ENCODE measurements at places on chromosomes 6 and 20.

GRCh38 chr6:53758496-53758895 lies 36.3 kb upstream of the LRRC1 start:
- DNase-seq = no peak

- DNase-seq = no peak
Measured at GRCh38 chr6:157139054-157139708, 184.1 kb downstream of the TMEM242 start.

DNA sequence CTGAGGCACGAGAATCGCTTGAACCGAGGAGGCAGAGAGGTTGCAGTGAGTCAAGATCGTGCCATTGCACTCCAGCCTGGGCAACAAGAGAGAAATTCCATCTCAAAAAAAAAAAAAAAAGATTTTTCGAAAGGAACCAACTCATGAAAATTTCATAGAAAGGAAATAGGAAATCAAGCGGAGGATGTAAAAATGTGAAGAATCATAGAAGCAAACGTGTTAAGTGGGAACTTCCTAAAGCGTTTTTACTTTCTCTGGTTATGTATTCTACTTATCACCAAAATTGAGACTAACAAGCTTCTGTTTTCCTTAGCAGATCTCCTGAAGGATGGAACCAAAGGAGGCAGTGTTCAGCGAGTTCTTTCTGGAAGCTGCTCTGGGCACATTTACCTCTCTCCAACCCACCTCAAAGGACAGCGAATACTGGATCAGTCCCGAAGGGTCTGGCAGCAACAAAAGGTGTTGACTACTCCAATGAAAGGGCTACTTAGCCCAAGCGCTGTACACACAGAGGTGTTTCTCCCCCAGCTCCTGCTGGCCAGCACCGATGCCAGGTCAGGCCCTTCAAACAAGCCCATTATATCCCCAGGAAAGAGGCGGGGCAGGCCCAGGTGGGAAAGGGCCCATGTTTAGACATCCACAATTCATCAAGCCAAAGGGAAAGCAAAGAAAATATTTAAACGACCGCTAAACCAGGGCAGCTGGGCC lies 327.5 kb upstream of the JARID2 start:
- no peak for DNase-seq

- DNase-seq = no peak
Measured at GRCh38 chr6:3328145-3328544, 69.4 kb downstream of the PSMG4 start.

- peak; percentile 22 for DNase-seq
Measured at GRCh38 chr20:58022711-58023110, 205.7 kb downstream of the ANKRD60 start.

DNA sequence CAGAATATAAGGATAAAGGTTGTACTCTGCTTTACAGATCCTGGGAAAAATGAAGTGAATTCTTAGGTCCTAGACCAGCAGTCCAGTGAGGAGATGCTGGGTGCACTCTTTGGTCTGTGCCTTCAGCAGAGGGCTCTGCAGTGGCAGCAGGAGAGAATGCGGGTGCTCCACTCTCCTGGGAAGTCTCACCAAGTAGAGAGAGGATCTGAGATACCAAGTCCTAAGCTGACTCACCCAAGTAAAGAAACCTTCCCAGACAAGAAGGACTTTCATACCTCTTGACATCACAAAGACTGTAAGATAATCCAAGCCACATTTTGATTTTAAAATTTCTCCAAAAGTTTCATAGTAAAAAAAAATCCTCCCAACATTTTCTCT lies 116.9 kb upstream of the EMILIN3 start:
- DNase-seq = no peak

- DNase-seq = no peak
Measured at GRCh38 chr6:108721286-108721685, 126.9 kb upstream of the ARMC2 start.

GRCh38 chr6:164142322-164142721 lies 727.8 kb downstream of the QKI start:
- DNase-seq = no peak

GRCh38 chr6:14984519-14984853 lies 261.4 kb upstream of the JARID2 start:
- DNase-seq = no peak

GRCh38 chr6:327538-328116 lies 35.3 kb downstream of the DUSP22 start:
- DNase-seq = no peak

- no peak for DNase-seq
Measured at GRCh38 chr6:142183351-142183750, 36.3 kb downstream of the VTA1 start.

- DNase-seq = no peak
Measured at GRCh38 chr6:133218852-133219251, 22.3 kb upstream of the EYA4 start.

GRCh38 chr20:53330601-53331140 lies 263.0 kb downstream of the ZNF217 start:
- no peak for DNase-seq

- no peak for DNase-seq
Measured at GRCh38 chr6:170433163-170434116, 119.7 kb downstream of the PSMB1 start.

GRCh38 chr6:159701413-159701999 lies 8.5 kb upstream of the SOD2 start:
- DNase-seq = no peak

DNA sequence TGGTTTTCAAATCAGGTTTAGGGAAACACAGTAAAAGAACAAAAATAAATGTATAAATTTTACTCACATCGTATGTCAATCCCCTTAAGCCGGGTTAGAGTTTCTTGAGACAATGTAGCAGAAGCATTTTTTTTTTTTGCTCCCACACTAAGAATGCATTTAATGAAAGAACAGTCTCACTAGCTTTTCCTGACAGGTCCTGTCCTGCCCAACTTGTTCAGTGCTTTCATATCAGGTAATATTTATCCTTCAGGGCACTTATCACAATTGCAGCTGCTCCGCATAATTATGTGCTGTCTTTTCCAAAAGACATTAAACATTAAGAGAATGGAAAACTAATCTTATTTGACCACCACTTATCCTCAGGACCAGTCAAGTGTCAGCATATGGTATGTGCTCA lies 632.0 kb downstream of the HTR1B start:
- no peak for DNase-seq

DNA sequence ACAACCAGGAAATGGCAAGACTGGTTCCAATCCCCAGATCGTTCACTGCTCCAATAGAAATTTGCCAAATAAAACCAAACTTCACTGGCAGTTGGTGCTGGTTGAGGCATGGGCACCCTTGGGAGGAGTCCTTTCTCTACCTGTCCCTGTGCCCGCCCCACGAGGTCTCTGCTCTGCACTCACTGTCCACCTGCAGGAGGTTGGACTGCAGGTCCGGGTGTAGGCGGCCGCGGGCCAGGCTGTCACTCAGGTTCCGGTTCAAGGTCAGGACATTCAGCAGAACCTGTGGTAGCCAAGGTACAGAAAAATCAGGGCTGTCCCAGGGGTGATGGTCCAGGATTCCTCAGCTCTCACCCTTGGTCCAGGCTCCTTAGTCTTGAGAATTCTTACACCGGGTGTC lies 22.9 kb downstream of the GGT7 start:
- DNase-seq = no peak

DNA sequence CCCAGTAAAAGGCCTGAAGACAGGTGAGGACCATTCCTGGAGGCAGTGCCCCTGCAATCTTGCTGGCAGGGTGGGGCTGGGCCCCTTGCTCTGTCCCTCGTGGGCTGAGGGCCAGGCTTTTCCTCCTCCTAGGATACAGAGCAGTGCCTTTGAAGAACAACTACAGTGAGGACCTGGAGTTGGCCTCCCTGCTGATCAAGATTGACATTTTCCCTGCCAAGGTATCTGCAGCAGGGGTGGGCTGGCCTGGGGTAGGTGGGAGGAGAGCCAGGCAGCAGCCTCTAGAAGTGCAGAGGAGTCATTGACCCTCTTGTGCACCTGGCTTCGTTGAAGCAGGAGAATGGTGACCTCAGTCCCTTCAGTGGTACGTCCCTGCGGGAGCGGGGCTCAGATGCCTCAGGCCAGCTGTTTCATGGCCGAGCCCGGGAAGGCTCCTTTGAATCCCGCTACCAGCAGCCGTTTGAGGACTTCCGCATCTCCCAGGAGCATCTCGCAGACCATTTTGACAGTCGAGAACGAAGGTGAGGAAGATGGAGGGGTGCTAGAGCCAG lies 36.5 kb downstream of the PLCG1 start:
- peak; percentile 57 for DNase-seq

- no peak for DNase-seq
Measured at GRCh38 chr6:130293800-130294199, 71.0 kb upstream of the SAMD3 start.

GRCh38 chr6:15336900-15337560 lies 91.2 kb downstream of the JARID2 start:
- no peak for DNase-seq
